ENCODE measurements at places on chromosomes 3 and 15.
A peak's percentile ranks its signal among the peaks of the same experiment; 100 is the strongest.

DNA sequence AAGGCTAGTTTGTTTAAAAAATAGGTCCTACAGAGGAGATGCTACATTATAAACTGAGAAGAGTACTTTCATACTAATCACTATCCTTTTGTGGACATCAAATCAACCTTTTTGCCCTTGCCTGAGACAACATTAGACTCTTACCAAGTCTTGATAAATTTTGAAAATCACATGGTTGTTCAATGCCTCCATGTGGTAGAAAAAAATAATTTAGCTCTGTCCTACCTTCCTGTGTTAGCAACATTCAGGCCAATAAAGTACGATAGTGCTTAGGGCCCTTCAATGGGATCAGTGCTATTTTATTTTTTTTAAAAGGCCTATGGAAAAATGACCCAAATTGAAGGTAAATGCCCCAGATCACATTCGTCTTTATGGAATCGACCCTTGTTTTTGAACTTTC lies 5.0 kb upstream of the UBE2E1 start:
- DNase-seq, result no peak

DNA sequence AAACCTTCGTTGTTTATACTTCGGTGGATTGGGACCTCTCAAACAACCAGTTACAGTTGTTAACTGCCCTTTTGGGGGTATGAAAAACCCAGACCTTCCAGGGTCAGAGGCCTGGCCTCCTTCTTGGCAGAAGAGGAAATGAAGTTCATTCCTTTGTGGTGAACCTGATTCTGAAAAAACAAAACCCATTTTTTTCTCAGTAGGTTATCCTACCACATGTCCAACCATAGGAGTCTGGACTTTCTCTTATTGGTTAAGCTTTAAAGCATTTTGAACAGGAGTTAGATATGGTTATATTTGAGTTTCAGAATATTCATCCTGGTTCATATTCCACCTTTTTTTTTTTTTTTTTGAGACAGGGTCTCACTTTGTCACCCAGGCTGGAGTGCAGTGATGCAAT lies 7.2 kb upstream of the LACTB start:
- no peak for DNase-seq

GRCh38 chr3:154932633-154933032 lies 147.5 kb upstream of the MME start:
- DNase-seq, result no peak

- no peak for DNase-seq
Observed at GRCh38 chr3:36487616-36488015, 107.3 kb downstream of the STAC start.

- DNase-seq, result no peak
Observed at GRCh38 chr3:129058441-129059200, 2.0 kb upstream of the GP9 start.

GRCh38 chr3:69420781-69421520 lies 35.1 kb upstream of the FRMD4B start:
- no peak for DNase-seq

DNA sequence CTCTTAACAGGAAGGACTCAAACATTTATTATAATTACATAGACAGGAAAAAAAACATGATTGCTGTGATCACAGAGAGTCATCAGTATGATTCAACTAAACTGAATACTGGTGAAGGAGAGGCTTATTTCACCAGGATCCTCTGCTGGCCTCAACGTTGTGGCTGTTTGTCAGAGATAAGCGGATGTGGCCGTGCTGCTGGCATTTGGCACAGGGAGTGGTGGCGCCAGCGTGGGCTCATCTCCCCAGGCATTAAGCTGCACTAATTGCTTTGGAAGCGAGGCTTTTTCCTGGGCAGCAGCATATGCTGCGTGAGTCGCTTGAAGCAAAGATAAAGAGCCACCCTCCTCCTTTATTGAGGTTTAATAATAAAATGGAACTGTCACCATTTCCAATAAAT lies 306.7 kb downstream of the LRTM1 start:
- no peak for DNase-seq

GRCh38 chr3:127165036-127165435 lies 27.9 kb upstream of the PRR23E start:
- DNase-seq, result peak; percentile 42

GRCh38 chr3:126305427-126305826 lies 51.8 kb downstream of the KLF15 start:
- no peak for DNase-seq
